ENCODE measurements at places on chromosomes 11 and 22.

DNA sequence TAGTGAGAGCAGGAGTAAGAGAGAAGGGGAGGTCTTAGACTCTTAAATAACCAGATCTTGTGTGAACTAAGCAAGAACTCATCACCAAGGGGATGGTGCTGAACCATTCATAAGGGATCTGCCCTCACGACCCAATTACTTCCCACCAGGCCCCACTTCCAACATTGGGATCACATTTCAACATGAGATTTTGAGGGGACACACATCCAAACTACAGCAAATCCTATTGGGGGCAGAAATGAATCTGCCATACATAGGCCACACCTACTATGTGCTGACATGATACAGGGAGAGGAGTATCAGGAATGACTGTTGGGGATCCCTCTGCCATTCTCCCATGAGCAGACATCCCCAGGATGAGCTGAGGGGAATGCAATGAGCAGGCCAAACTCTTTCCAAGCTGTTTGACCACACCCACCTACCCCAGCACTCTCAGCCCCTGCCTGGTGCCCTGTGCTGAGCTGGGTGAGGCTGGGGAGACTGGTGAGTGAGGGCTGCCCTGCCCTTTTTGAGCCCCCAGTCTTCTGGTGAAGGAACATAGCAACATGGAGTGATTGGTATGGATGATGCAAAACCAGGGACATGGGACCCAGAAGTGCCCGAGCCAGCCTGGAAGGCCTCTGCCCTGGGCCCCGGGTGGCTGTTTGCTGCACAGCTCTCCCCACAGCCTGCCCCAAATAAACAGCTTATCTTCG is 1.2 kb upstream of the GTSE1 start:
- DNase-seq, result no peak

- DNase-seq, result no peak
Observed at GRCh38 chr11:38014405-38014804, 1416.4 kb upstream of the RAG2 start.

- no peak for DNase-seq
Observed at GRCh38 chr11:20912922-20913512, 243.6 kb downstream of the NELL1 start.

- DNase-seq, result no peak
Observed at GRCh38 chr22:46399251-46400024, 63.9 kb downstream of the TRMU start.

- DNase-seq, result no peak
Observed at GRCh38 chr22:17097701-17098100, 12.9 kb downstream of the IL17RA start.

DNA sequence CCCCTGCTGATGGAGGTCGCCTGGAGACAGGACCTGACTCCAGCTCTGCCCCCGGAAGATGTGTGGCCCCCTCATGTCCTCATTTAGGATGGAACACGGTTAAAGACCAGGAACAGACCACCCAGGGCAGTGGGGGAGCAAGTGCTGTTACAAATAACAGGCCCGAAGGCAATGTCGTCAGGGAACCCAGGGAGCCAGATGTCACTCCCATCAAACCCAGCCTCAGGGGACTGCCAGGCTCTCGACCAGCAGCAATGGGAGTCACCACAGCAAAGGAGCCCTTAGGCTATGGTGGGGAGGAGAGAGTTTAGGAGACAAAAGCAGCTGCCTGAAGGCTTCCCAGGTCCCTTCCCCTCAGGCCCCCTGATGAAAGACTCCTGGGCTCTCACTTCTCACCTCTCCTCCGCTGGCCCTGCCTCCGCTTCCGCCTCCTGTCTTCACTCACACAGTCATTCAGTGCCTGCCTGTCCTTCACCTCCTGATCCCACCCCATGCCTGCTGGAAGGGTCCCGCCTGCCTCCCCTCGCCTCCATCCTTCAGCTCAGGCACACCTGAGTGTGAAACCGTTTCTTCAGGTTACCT is 4.4 kb downstream of the RPS19BP1 start:
- DNase-seq, result no peak

DNA sequence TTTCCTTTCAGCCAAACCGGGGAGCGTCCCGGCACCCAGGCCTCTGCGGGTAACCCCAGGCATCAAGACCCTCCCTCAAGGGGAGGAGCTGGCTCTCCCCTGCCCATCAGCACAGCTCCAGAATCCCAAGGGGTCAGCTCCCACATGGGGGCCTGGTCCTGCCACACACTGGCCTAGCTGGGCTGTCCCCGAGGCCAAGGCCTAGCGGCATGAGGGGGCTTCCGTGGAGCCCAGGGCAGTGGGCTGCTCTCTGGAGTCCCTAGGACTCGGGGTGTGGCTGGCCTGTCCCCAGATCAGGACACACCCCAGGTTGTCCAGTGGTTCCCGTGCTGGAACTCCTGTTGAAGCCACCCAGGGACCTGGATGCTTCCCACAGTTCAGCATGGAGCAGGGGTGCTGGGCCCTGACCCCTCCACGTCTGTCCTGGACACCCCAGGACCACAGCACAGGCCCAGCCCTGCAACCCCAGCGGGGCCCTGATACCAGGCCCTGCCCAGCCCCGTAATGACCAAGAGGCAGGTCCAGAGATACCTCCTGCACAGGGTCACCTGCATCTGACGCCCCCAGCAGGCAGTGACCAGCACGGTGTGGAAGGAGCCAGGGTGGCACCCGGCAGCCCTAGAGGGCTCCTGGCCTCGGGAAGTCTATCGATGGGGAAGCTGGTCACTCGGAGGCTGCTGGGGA is 5.5 kb downstream of the HRAS start:
- no peak for DNase-seq

GRCh38 chr11:86678823-86679222 is 6.4 kb upstream of the ME3 start:
- no peak for DNase-seq

DNA sequence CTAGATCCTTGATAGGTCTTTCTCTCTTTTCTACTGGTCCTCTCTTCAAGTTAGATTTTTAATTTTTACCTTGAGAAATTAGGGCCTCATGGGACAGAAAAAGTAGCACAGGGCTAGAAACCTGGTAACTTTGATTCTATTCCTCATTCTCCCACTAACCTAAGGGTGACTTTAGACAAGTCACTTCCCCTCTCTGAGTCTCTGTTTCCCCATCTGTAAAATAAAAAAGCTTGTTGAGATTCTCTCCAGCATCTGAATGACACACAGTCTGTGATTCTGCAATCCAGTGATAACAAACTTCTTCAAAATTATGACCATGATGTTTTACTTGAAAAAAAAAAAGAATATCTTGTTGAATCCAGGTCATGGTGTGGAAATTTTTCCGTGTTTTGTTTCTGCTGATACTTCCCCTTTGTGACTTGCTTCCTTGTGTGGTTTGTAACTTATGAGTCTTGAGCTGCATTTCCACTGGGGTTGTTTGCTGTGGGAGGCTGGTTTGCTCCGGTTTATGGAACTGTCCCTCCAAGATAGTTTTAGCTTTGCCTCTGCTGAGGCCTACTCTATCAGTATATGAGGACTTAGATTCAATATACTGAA is 9.8 kb upstream of the MPEG1 start:
- DNase-seq, result no peak

GRCh38 chr11:2137202-2138067 is 1.8 kb downstream of the IGF2 start:
- DNase-seq, result no peak

- no peak for DNase-seq
Observed at GRCh38 chr11:67295846-67296245, 6.7 kb downstream of the ANKRD13D start.

DNA sequence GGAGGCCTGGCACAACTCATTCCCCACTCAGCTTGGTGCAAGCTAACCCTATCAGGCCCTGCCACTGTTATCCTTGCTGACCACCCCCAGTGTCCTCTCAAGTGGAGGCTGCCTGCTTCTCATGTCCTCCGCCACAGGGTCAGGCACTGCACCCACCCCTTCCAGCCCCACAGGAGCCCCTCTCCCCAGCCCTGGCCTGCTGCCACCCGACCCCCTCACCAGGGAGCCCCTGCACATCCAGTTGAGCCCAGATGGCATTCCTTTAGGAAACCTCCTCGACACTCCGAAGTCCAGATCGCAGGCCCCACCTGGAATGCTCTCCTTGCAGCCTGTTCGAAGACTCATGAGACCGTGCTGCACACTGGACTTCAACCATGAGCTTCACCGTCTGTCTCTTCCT is 28.0 kb upstream of the IL17RA start:
- no peak for DNase-seq

DNA sequence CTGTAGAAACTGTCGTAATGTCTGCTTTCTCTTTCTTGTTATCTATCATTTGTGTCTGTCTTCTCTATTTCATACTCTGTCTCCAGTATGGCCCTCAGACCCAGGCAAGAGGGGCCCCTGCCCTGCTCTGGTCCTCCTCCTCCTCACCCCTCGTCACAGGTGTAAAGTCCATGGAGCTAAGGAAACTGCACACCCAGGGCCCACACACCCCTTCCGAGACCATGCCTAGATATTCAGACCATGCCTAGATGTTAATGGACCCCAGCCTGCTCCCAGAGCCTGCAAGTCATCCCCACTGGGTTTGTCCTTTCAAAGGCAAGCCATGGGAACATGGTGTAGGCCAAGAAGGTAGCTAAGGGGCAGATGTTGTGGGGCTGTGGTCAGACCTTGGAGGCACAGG is 24.1 kb upstream of the ANO1 start:
- no peak for DNase-seq
